Mammary epithelial cell (primary cell): ENCODE measurements at places on chromosomes 1 and 21. TPM values are rescaled to one million over a fixed set of nuclear protein-coding genes. Genes with fewer than 3 reads are reported as not detected.

- DNase-seq: peak; percentile 87
Measured at GRCh38 chr1:217630711-217631591, at the start of the genes GPATCH2 and SPATA17. TSS of gene GPATCH2 (minus strand) at chr1:217631090. CDS start at chr1:217630971, 119 bp downstream. TSS of gene SPATA17 (plus strand) at chr1:217631344. CDS start at chr1:217631379, 35 bp downstream.

- DNase-seq: peak; percentile 100
Measured at GRCh38 chr1:209815931-209816341, 10.0 kb upstream of the IRF6 start.

Gene SMAP2
- total RNA-seq: 16.6 and 20.5 TPM in 2 replicates

Gene CELA2A
- not detected for total RNA-seq

Gene IL20
- not detected in 2 replicates for total RNA-seq
